Activated naive CD8-positive, alpha-beta T cell treated with anti-CD3 and anti-CD28 coated beads, Interleukin-2, amount 10 ng/mL, durations not matched to agents 7 days and 5 days (primary cell): ENCODE measurements at places on chromosomes 1 and 21. TPM values are rescaled to one million over a fixed set of nuclear protein-coding genes. Genes with fewer than 3 reads are reported as not detected.

TMEM82 gene
- not detected for total RNA-seq

BACE2 gene
- 5.1 TPM for total RNA-seq

DNA sequence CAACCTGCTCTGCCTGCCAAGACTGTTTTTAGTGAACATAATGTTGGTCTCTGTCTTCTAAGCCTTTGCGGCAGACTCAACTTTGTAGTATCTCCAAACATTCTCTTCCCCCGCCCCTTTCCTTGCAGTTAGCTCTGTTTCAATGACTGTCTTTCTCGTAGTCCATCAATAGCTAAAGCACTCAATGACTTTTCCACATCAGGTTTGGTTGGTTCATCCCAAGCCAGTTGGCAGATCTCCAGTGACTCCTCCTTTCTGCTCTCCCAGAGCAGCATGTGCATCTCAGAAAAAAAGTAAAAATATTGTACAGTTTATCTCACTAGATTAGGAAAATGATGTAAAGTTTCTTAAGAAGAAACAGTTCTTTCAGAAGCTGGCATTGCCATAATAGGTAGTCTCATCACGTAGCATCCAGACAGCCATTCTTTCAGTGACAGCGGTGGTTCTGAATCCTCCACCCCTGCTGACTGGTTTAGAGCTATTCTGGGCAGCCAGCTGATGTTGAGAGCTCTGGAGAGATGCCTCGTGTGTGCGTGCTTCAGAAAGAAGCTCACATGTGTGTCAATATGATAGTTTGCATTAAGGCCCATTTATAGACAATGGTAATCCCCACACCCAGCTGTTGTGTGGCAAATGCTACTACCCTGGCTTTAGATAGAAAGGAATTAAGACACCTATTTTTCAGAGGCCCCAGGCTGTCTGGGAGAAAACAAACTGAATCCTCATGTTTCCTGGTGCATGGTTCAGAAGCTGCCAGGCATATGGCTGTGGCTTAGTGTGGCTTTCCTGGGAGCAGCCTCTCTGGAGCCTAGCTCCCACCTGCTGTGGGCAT lies 53.2 kb downstream of the CNN3 start:
- no peak for DNase-seq

- DNase-seq: no peak
Measured at GRCh38 chr1:203996126-203996525, 76.8 kb upstream of the SOX13 start.

- DNase-seq: no peak
Measured at GRCh38 chr1:169692756-169693460, 18.5 kb downstream of the SELL start.

GRCh38 chr1:37478451-37478881 lies 4.1 kb downstream of the ZC3H12A start:
- peak; percentile 42 for DNase-seq

RCAN3 gene
- total RNA-seq: 84.8 TPM

GRCh38 chr1:87243573-87243972 lies 85.1 kb upstream of the LMO4 start:
- no peak for DNase-seq

DNA sequence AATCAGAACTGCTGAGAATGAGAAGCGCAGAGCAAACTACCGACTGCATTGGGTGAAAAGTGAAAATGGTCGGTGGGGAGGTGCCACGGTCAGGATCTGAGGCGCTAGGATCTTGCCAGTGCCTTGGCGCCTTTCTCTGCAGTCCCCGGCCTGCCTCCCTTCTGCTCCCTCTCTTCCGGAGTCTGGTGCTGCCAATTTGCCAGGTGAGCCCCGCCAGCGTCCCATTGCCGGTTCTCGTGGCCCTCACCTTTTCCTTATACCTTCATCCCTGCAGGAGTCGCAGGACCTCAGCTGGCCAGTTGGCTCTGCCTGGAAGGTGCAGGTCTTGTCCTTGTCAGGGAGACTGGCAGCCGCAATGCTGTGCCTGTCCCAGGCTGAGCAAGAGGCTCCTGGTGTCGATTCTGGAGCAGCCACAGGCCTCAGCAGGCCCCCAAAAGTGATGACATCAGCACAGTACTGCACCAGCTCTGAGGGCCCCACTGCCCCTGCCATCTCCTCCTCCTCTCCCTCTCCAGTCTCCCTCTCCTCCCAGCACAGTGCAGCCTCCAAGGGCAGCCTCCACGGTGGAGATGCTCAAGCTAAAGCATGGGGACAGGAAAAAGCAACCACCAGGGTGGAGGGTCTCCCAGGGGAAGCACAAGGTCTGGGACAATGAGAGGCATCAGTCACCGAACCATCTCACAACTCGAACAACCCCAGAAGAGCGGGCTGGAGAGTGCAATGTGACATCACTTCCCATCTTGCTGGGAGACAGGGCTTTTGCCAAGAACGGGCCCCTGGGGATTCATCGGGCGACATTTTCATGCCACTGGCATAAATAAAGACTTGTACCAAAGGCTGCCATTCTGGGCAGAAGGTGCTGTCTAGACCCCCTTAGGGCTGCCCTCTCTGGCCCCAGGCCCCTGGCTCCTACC lies 37.1 kb upstream of the H6PD start:
- DNase-seq: no peak

- DNase-seq: no peak
Measured at GRCh38 chr1:1244192-1244811, 2.2 kb downstream of the C1QTNF12 start.

AMY2B gene
- 23.3 TPM for total RNA-seq

- no peak for DNase-seq
Measured at GRCh38 chr21:45580181-45580575, 37.9 kb upstream of the SLC19A1 start.

DNA sequence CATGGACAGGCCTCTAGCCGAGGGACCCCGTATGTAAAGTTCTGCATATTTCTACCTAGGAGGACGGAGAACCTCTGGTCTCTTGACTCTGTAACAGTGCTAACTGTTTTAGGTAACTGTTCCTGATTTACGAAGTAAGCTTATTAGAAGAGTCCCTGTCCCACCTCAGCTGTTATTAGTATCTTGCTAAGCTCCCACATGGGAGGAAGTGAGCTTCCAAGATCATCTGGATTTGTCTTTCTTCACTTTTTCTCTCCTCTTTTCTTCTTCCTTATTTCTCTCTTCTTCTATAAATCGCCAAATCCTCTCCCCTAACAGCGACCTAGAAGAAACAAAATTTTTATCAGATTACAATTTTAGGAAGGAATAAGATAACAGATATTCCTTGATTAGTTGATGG lies 4.4 kb downstream of the CD53 start:
- no peak for DNase-seq

DNA sequence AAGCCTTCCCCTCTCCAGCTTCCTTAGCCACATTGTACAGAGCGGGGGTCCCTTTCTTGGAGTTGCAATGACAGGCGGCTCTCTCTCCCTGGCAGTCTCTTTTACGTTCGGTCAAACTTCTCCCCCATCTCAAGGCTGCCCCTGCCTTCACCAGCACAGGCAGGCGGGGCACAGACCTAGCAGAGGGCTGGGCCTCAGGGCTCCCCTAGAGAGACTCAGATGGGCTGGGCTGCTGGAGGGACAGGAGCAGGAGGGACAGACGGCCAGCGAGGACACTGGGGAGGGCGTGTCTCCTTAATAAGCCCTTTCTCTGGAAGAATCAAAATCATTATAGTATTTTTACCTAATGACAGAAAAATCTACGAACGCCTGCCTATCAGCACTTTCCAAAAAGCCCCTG lies 79.6 kb downstream of the CASZ1 start:
- DNase-seq: no peak

DNA sequence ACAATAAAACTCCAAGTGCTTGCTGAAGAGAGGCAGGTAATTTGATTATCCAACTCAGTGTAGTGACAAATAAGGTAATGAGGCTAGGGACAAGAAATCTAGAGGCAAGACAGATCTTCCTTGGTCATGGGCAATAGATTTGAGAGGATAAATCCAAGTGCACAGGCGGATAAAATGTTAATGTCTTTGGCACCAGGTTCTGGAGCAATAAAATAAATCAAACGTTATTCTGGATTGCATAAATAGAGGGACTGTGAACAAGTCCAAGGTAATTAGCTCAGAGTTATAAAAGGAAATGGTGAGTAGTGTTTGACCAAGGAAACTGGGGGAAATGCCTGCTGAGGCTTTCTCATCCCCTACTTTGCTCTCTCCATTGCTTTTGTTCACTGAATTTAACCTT lies 329.3 kb upstream of the PROX1 start:
- no peak for DNase-seq

WDR26 gene
- total RNA-seq: 90.2 TPM

CFAP107 gene
- not detected for total RNA-seq

- DNase-seq: no peak
Measured at GRCh38 chr1:11334821-11335220, 61.8 kb downstream of the UBIAD1 start.

GRCh38 chr1:211843018-211843417 lies 12.5 kb upstream of the LPGAT1 start:
- no peak for DNase-seq

GRCh38 chr1:51927029-51927428 lies 48.5 kb upstream of the NRDC start:
- DNase-seq: no peak

- DNase-seq: no peak
Measured at GRCh38 chr1:29370067-29370466, 133.7 kb downstream of the PTPRU start.

DNA sequence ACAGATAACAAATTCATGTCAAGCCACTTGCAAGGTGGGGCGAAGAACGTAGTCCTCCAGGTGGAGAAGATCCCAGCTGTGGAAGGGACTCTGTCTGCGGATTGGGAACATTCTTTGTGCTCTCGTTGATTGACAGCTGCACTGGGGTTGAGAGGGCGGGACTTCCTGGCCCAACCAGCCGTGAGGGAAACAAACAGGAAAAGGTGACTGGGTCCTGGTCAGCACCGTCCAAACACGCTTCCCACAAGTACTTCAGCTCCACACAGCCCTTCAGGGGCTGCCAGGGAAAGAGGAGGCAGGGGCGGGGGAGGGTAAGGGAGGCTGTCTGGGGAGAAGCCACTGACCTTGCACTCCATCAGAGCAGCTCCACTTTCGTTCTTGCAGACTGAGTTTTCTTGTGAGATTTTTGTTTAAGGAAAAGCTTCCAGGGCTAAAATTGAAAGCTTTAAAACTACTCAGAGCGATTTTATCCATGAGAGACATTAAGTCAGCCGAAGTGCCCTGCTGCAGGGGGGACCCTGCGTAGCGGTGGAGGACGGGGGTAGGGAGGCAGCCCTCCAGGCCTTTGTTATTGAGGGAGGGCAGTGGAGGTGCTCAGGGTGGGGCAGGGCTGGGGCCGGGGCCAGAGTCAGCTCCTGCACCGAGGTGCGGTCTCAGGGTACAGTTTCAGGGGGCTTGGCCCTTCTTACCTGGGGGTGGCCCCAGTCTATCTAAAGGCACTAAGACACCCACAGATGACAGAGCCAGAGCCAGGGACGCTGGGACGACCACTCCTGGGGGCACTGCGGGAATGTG lies 21.6 kb upstream of the STUM start:
- no peak for DNase-seq

DNA sequence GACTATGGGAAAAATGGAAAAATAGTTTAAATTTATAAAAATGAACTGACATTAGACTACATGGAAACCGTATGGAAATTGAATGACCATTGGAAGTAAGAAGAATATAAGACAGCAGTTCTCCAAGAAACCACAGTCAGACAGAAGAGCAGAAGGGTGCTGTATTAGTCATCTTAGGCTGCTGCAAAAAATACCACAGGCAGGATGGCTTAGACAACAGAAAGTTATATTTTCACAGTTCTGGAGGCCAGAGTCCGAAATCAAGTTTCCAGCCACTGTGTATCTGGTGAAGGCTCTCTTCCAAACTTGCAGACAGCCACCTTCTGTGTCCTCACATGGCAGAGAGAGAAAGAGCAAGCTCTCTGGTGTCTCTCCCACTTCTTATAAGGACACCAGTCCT lies 175.2 kb downstream of the DSCAM start:
- no peak for DNase-seq

WNT3A gene
- total RNA-seq: not detected

DNA sequence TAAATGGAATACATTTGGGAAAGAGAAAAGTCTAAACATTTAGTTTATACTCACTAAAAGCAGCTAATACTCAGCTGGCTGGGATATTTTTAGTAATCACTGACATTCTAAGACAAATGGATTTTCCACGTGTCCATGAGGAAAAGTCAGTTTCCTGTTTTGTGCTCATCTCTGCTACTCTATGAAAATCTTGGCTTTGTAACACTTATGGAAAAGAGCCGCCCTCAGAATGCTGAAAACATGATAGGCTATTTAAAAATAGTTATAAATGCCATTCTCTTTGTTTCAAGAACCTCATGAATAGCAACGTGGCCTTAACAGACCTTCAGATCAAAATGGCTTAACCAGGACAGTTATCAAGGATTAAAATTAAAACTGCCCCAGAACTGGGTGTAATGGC lies 29.9 kb downstream of the MRAP start:
- DNase-seq: no peak

PLEKHN1 gene
- 3.0 TPM for total RNA-seq

CLCA1 gene
- total RNA-seq: not detected

GRCh38 chr1:227472772-227473171 lies 90.6 kb upstream of the ZNF678 start:
- DNase-seq: no peak

FUCA1 gene
- 19.6 TPM for total RNA-seq

DNA sequence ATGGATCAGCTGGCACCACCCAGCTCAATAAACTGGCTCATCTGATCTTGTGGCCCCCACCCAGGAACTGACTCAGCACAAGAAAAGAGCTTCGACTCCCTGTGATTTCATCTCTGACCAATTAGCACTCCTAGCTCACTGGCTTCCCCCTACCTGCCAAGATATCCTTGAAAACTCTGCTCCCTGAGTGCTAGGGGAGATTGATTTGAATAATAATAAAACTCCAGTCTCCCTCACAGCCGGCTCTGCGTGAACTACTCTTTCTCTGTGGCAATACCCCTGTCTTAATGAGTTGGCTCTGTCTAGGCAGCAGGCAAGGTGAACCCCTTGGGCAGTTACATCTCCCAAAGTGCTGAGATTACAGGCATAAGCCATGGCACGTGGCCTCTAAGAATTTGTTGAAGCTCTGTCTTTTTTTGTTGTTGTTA lies 11.8 kb upstream of the RHBDL2 start:
- no peak for DNase-seq

DNA sequence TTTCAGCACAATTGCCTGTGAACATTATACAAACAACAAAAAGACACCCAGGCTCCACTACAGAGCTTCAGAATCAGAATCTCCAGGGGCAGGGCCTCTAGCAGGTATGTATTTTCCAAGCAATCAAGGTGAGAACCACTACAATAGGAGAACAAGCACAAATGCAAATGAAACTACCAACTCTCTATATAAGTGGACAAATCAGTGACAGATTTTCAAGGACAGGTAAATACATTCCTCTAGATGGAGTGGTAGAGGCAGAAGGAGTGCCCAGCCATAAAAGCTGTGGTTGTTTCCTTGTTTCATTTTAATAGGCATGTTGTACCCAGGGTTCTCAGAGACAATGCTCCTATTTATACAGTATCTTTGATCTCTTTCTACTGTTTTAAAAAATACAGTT lies 20.1 kb upstream of the CCDC17 start:
- no peak for DNase-seq

- DNase-seq: no peak
Measured at GRCh38 chr1:212743901-212744475, 44.3 kb upstream of the BATF3 start.

DNA sequence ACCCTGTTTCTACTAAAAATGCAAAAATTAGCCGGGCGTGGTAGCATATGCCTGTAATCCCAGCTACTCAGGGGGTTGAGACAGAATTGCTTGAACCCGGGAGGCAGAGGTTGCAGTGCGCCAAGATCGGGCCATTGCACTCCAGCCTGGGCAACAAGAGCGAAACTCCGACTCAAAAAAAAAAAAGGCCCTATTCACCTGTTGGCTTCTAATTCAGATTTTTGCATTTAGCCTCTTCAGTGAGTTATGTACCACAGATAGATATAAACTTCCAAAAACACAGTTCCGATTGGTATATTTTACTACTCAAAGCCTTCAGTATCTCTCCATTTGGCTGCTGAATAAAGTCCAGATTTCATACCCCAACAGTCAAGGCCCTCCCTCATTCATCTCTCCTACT lies 42.7 kb downstream of the POU2F1 start:
- no peak for DNase-seq
